ENCODE measurements at places on chromosomes 3 and 15. TPM values are rescaled to one million over a fixed set of nuclear protein-coding genes. Genes with fewer than 3 reads are reported as not detected.

GABRG3 gene
- polyA plus RNA-seq: 0.25 TPM

DNA sequence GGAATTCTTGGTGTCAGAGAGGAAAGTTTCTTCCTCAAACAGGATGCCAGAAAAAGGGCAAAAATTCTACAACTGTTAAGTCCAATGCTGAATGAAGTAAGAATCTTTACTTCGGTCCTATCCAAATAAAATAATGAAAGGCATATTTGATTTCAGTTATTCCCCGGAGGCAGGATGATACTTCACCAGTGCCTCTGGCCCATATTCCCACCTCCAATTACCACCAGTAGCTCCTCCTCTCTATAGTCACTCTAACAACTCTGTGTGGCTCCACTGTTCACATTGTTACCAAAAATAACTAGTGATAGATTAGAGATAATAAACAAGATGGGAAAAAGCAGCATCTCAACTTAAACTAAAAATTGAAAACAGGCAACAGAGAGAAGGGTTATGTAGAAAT lies 20.7 kb downstream of the MAP1A start:
- no peak for DNase-seq

- no peak for DNase-seq
Measured at GRCh38 chr3:47512416-47513124, 942 bp downstream of the ELP6 start.

GRCh38 chr3:176696816-176697215 lies 500.5 kb downstream of the TBL1XR1 start:
- DNase-seq: no peak

PRICKLE2 gene
- polyA plus RNA-seq: 4.9 TPM

SEMA6D gene
- polyA plus RNA-seq: not detected

DAPK2 gene
- 3.4 TPM for polyA plus RNA-seq

- no peak for DNase-seq
Measured at GRCh38 chr3:11641683-11642430, 1.9 kb downstream of the VGLL4 start.

DNA sequence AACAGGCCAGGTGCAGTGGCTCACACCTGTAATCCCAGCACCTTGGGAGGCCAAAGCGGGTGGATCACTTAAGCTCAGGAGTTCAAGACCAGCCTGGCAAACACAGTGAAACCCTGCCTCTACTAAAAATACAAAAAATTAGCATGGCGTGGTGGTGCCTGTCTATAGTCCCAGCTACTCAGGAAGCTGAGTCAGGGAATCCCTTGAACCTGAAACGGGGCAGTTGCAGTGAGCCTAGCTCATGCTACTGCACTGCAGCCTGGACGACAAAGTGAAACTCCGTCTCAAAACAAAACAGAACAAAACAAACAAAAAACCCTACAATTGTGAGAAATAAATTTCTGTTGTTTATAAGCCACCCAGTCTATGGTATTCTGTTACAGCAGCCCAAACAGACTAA lies 94.7 kb downstream of the PIK3CB start:
- DNase-seq: no peak

GOLGA6B gene
- not detected for polyA plus RNA-seq

DNA sequence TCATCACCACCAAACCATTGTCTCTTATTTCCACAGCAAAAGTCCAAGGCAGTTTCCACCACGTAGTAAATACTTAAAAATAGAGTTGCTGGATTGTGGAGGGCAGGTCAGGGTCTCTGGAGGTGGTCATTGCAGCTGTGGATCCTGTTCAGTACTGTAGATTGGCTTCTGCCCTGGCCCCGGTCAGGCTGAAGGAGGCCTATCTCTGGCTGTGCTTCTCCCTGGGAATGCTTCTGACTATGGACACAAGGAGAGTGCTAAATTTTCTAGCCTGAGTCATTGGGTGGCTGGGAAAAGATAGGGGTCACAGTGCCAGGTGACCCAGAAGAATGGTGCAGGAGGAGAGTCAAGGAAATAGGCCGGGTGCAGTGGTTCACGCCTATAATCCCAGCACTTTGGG lies 26.3 kb upstream of the GMPPB start:
- no peak for DNase-seq

CFAP44 gene
- 4.9 TPM for polyA plus RNA-seq

CDHR4 gene
- 1.1 TPM for polyA plus RNA-seq

GRCh38 chr15:55218056-55218455 lies 21.3 kb upstream of the RSL24D1 start:
- no peak for DNase-seq

Measured in A549 (cell line).